Stimulated activated CD4-positive, alpha-beta T cell treated with anti-CD3 and anti-CD28 coated beads, Interleukin-1b, Interleukin-23, amount 100 ng/mL, for 48 hours (primary cell): ENCODE measurements at places on chromosomes 6 and 20.

- peak; percentile 91 for DNase-seq
These were observed at the start of gene ZNF341 for GRCh38 chr20:33731693-33732165. Gene ZNF341, plus strand, starts transcription at chr20:33731996. Its CDS starts 26 bp downstream, at chr20:33732022.

DNA sequence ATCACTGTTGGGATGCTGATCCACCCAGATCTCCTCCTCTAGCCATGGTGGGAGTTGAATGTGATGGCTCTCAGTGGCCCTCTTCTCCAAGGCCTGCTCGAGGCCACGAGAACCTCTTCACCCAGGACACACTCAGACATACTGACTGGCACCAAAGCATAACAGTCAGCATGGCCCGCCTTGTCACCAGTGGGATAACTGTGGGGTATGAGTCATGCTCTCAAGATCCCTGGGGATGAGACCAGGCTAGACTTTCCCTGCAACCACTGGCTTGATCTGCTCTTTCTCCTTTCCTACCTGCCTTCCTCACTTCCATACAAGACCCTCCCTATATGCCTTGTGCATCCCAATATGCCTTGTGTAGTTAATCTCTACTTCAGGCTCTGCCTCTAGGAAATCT is 66.8 kb downstream of the RIN2 start:
- no peak for DNase-seq

DNA sequence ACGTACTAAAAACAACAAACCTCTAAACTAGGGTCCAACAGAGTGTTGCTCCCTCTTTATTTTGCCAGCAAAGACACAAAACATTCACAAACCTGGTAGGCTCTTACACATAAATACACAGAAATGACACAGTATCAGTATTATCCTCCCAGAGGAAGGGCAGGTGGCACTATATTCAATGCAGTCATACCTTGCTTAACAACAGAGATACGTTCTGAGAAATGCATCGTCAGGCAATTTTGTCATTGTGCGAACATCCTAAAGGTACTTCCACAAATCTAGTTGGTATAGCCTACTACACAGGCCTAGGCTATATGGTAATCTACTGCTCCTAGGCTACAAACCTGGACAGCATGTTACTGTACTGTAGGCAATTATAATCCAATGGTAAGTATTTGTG is 9.6 kb downstream of the ZBTB2 start:
- no peak for DNase-seq

- DNase-seq = no peak
These were observed 7.5 kb downstream of the FBXO5 start for GRCh38 chr6:152975204-152975915.

GRCh38 chr20:50472693-50473664 is 37.2 kb upstream of the PTPN1 start:
- no peak for DNase-seq

GRCh38 chr20:1122388-1123315 is 4.2 kb downstream of the PSMF1 start:
- DNase-seq = no peak

DNA sequence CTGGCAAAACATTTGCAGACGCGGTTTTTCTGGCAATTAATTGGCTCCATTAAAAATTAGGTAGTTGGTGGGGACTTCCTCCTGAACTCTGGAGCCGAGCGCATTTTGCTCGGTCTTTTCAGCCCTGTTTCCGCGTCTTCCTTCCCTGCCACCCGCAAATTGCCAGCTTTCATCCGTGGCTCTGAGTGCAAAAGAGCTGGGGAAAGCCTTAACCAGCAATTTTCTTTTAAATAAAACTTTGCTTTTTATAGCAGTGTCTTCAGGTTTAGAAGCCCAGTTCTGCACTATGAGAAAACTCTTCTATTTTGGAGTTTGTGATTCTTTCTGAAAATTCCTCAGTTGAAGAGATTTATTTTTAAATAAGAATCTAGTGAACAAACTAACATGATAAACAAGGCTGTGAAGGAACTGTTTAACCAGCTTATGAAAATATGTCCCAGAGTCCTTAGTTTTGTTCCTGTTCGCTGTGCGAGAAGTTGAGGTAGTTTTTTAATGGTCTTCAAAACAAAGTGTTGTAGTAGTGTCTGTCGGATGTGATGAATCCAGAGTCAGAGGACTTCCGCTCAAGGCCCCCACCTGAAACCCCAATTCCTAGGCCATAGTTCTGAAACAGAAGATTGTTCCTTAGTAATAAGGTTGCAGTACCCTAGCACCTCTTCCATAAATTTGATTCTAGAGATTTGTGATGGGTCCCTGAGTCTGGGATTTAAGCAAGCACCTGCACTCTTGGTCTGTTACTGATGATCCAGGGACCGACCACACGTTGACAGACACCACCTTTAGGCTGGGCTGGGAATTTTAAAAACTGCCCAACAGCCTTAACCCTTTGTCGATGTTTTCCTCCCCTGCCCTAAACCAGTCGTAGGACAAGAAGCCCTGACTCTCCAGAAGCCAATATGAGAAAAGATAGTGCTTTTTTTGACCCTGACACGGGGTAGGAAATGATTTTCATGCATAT is 950 bp downstream of the KCTD20 start:
- DNase-seq = no peak

DNA sequence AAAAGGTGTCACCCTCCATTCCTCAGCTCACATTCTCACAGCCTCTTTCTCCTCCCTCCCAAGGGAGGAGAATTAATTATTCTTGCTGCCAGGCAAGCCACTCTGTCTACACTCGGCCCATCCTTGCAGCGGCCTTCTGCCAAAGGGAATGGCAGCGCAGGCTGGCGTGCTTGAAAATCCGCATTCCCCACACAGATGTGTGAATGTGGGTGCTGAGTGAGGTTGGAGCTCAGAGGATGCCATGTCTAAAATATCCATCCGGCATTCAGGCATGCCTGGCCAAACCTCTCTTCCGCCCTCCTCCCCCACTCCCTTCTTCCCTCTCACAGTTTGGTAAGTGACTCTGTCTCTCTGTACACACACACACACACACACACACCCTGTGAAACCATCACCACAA is 27.7 kb downstream of the PNPLA1 start:
- DNase-seq = no peak

DNA sequence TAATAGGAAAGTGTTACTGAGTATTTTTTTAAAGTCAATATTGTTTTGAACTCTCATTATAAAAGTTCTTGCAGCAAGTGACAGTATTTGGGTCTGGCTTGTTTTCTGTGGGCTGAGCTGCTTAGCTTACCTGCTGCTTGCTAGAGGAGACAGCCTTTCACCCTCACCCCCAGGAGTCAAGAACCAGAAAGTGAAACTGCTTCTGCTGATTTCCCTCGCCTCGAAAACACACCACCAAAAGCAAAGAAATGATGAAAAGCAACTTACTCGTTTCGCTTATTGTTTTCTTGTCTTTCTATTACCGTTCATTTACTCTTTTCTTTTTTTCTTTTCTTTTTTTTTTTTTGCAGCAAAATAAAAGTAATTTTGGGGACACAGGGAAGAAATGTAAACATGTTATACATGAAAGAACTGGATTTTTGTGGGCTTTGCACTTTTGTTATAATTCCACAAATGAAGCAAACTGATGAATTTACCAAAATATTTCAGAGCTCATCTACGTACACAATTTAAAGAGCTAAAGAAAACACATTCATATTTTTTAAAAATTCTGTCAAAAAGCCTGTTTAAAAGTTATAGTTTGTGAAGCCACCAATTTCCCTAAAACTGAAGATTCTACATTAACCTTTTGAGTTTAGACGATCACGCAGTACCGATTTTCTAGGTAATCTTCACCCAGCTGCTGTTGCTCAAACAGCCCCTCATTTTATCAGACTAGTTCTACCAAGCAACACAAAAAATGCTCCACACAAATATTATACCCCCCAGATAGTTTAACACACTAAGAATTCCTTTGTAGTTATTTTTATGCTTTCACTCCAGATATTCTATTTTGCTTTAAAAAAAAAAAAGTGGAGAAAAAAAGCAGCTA is 1.7 kb downstream of the SCML4 start:
- peak; percentile 58 for DNase-seq

DNA sequence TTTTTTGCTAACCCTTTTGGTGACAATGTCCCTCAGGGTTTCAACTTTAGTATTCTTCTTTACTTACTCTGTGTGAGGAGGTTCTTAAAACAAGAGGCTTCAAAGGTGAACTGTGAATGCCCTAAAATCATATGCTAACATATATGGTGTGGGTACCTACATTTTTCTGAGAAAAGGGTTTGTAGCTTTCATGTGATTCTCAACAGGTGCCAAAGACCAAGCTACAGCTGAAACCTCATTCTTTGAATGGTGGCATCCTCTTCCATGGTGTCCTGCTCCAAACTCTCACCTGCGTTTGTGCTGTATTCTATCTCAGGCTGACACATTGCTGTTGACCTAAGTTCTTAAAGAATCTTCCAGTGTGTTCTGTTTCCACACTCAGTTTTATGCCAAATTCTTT is 177.3 kb downstream of the PRL start:
- DNase-seq = no peak

DNA sequence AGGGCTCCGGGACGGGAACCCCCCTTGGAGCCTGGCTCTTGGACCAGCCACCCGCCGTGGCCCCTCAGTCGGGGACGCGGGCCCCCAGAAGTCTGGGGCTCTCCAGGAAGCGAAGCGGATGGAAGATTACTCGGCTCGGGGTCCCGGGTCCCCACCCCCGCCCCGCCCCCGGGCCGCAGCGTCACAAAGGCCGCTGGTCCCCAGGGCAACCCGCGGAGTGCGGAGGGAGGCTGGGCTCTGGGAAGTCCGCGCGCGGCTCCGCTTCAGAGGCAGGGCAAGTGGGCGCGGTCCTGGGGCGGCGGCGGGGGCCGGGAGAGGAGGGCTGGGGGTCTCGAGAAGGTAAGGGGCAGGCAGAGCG is at the start of gene FNDC11:
FNDC11 (plus strand) TSS at position 227 of the 358 bp plus-strand sequence. CDS start 1,505 bp downstream, outside the sequence.
- no peak for DNase-seq

DNA sequence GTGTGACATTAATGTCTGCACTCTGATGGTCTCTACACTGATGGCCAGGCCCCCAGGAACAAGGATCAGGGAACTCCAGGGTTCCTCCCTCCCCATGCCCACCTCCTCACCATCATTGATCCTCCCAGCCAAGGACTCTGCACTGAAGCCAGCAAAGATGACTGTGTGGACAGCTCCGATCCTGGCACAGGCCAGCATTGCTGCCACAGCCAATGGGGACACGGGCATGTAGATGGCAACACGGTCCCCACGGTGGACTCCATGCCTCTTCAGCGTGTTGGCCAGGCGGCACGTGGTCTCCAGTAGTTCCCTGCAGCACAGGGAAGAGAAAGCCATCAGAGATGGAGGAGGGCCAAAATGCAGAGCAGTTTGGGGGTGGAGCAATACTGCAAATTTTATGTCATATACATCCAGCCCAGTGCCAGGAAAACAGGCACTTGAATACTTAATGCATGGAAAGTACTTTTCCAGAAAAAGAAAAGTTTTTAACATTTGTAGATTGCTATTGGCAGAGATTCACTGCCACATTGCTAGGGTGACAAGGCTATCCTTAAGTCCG is 27.2 kb downstream of the ACSS1 start:
- DNase-seq = no peak
